ENCODE measurements at places on chromosomes 3 and 15.

DNA sequence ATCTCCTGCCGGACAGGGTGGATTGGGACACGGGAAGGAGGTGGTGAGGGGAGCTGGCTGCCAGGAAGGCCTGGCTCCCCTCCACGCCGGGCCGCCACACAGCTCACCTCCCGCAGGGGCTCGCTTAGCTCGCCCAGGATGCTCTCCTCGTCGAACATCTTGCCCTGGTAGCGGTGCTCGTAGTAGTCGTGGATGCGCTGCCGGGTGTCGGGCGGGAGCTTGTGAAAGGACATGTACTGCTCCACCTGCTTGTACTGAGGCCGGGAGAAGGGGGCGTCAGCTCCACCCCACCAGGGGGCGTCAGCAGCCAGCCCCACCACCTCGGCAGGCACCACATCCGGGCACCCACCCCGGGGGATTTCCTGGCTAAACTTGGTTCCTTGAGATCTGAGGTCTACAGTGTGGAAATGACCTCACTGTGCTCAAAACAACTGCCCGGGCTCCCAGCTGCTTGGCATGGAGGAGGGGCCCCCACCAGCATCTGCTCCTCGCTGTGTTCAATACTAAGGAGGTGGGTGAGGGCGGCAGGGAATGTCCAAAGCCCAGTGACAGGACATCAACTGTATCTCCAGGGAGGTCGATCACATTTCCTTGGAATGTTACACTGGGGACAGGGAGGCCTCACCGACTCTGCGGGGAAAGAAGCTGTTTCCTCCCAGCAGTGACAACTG is 43.4 kb downstream of the HCN4 start:
- no peak for DNase-seq

DNA sequence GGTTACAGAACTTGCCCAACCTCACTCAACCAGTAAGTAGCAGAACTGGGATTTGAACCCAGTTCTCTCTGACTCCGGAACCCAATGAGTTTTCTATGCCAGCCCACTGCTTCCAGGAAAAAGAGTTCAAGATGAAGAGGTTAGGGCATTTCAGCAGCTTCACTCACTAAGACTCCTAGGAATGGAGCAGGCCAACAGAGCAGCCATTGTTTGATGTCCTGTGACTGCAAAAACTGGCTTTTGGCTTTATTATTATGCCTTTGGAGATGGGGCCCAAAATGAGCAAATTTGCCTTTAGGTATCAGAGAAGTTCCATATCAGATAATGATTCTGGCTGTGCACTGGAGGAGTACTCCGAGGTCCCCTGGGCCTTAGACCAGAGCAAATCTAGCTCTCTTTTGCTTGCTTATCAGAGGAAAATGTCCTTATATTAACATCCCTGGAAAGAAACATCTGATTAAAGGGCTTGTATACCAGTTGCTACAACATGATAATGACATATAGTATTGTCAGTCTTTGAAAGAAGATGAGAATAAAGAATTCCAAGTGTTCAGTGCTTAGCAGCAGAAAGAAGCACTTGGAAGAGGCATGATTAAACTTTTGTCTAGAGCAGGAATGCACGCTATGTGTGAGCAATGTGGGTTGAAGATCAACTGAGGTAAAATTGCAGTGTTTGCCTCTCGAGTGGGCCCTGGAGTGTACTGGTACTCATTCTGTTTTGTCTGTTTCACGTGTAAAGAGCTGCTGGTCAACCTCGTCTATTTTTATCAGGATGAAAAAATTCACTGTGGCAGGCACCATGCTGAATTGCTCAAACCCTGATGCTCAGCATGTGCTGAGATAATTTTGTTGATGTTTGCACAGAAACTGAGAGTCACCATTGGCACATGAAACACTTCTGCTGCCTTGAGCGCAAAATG is 21.8 kb upstream of the KLHL24 start:
- DNase-seq = no peak

GRCh38 chr3:151306168-151306810 is 10.3 kb downstream of the GPR87 start:
- DNase-seq = no peak

- no peak for DNase-seq
These were observed 3.7 kb upstream of the PLD1 start for GRCh38 chr3:171813897-171814460.

GRCh38 chr15:28957606-28958498 is 72.1 kb downstream of the APBA2 start:
- DNase-seq = no peak

Data from left cardiac atrium (tissue), 4 donors.